Fibroblast of mammary gland (primary cell): ENCODE measurements at places on chromosomes 4 and X.

- peak; percentile 7 for DNase-seq
These were observed 9.3 kb upstream of the ALG13 start for GRCh38 chrX:111671668-111672067.

DNA sequence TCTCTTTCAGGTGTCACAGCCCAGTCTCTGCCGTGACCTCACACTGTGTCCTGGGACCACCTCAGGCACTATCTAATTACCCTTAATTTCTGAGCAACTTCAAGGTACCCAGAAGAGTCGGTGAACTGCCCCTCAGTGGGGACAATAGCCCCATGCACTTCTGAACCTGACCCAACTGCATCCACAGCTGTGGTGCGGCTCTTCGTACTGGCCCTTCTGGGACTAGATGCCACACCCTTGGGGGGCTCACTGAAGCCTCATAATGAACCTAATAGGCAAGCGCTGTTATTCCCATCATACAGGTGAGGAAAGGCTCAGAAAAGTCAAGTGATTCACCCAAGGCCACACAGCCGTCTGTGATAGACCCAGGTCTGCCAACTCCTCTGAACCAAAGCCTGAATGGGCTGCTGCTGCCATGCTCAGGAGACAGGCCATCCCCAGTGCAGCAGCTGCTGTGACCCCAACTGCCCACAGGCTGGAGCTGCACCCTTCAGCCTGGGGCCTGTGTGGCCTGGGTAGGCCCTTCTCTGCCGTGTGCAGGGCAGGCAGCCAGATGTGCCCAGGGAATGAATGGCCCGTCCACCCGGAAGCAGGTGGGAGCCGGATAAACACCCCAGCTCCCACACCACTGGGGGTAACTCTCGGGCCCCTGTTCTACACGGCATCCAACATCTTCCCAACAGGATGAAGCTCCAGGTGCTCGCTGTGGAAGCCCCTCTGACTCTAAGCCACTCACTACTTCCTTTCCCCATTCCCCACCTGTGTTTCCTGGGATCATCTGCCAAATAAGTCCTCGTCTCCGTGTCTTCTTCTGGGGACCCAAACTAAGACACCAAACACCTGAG is 35.9 kb downstream of the HMX1 start:
- DNase-seq: no peak

DNA sequence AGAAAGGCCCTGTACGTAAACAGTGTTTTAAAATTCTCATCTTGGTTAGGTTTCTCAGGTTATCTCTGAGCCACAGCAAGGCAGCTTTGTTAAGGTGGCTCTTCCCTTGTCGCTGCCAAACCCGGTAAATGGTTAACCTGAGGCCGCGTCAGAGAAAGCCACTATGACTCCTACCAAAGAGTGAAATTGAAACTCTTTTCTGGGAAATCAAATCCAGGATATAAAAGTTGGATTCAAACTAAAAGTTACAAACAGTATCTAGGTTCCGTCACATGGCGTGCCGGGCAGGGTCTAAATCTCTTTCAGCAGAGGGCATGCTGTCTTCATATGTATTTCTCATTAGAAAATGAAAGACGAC is 433 bp downstream of the MMAA start:
- DNase-seq: peak; percentile 52

- no peak for DNase-seq
These were observed 696.5 kb downstream of the ADGRL3 start for GRCh38 chr4:61896634-61897033.

- no peak for DNase-seq
These were observed 371.9 kb upstream of the PITX2 start for GRCh38 chr4:110994781-110995180.

GRCh38 chrX:30308263-30309138 is 689 bp downstream of the NR0B1 start:
- DNase-seq: peak; percentile 15

DNA sequence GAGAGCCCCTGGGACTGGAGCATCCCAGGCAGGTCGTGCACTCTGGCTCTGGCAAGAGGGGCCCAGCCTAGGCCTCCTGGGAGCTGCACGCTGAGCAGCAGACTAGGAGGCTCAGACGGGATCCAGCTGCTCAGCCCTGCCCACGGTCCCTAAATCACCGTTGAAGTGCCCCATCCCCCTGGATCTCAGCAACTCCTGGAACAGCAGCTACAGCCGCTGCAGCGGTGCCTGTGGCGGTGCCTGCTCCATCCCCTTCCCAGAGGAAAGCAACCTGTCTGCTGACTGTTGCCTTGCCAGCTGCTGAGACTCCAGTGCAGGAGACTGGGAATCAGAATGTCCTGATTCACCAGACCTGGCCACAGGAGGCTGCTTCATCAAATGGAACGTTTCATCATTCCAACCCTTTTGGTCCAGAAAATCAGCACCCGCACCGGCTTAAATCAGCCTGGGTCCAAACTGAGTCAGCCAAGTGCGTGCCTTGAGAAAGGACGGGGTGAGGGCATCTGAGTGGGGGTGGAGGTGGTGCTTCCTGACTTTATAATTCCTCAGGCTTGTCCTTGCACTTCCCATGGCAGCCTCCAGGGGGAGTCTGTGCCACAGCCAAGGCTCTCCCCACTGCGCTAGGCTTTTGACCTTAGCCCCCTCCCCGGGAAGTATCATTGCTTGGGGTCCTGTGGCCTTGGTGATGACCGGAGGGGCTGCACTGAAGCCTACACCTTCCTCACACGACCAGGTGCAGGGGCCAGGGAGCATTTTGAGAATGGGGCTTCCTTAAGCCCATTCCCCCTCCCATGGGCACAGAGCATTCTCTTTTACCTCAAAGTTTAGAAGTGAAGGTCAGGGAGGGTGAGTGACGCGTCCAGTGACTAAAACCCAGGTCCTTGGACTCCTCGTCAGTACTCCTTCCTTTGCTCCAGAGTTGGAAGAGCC is 6.5 kb downstream of the ZNF185 start:
- peak; percentile 65 for DNase-seq

GRCh38 chr4:26842911-26843310 is 17.7 kb upstream of the STIM2 start:
- no peak for DNase-seq

DNA sequence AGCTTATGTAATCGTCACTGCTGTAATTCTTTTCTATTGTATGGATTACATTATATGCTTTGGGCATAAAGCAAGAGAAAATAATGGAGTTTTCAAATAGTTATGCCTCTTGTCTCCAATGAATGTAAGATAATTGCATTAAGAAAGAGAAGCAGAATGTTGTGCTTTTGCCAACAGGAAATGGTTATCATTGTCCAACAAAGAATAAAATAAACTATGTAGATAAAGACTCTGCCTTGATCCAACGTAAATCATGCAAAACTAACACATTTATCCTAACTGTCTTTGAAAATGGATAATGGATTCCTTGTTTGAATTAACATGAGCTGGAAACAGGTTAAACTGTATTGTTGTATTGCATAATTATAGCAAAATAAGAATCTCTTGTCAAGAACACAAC is 1709.0 kb downstream of the PCDH7 start:
- DNase-seq: no peak

- DNase-seq: no peak
These were observed 94.1 kb upstream of the MID1 start for GRCh38 chrX:10714531-10714930.

DNA sequence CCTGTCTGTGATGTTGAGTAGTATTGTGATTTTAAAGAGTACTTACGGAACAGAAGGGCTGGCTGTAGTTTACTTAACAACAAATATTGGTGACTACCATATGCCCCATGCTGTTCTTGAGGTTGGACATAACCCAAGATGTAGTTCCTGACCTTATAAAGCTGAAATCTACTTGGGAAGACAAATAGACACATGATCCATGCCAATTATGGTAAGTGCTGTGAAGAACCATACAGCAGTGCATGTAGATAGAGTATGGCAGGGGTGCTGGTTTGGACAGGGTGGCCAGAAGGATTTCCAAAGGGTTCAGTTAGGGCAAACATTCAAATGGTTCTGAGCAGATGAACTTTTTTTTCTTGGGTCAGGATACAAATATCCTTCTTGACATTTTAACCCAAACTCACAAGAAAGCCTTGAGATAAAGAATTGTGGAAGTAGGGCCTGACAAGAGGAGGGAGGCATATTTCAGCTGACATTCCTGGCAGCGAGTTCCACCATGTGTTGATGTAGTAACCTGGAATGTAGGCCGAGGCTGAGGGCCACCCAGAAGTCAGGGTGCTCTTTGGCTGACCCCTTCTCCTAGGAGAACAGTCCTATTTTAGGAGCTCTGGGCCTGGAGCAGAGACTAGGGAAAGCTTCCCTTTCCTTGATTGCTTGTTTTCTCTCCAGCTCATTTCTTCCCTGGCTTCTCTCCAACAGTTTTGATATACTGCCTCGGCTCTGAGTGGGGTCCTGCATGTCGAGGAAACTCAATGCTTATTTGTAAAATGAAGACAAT is 74.2 kb downstream of the FREM3 start:
- peak; percentile 55 for DNase-seq
